ENCODE measurements at places on chromosomes 12 and 14. TPM values are rescaled to one million over a fixed set of nuclear protein-coding genes. Genes with fewer than 3 reads are reported as not detected.

SLC6A12 gene
- 0.07 TPM for polyA plus RNA-seq

MGP gene
- polyA plus RNA-seq = 83.5 TPM

DNA sequence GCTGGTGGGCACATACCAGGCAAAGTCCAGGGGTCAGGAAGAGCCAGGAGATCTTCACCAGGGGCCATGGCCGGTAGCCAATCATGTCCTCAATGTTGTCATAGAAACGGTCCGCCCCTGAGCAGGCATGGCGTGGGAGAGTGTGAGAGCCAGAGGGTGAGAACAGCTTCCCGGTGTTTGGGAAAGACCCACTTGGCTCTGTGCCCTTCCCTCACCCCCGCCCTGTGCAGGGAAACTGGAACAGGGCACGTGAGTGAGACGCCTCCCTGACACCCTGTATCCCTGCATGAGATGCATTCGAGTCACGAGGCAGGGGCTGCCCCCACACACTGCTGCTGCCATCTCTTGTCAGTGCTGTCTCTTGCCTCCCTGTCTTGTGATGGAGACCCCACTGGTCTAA is 20.7 kb downstream of the SLC6A12 start:
- H3K27ac ChIP-seq = no peak overlapping the region
- H3K27me3 ChIP-seq = peaks cover 22% of the 10 kb centered on the region
- H3K36me3 ChIP-seq = no peaks in the 10 kb centered on the region
- H3K4me3 ChIP-seq = no peak overlapping the region

- no peaks in the 10 kb centered on the region for H3K4me1 ChIP-seq
- no peak for DNase-seq
- H3K27me3 ChIP-seq = no peaks in the 10 kb centered on the region
- no peaks in the 10 kb centered on the region for H3K36me3 ChIP-seq
- no peak overlapping the region for H3K27ac ChIP-seq
Observed at GRCh38 chr12:26226122-26226521, 30.7 kb downstream of the SSPN start.

GRCh38 chr12:31736472-31736871 is 7.7 kb upstream of the AMN1 start:
- no peak overlapping the region for H3K4me3 ChIP-seq
- H3K27me3 ChIP-seq = no peaks in the 10 kb centered on the region
- no peak overlapping the region for H3K27ac ChIP-seq
- no peaks in the 10 kb centered on the region for H3K36me3 ChIP-seq

DNA sequence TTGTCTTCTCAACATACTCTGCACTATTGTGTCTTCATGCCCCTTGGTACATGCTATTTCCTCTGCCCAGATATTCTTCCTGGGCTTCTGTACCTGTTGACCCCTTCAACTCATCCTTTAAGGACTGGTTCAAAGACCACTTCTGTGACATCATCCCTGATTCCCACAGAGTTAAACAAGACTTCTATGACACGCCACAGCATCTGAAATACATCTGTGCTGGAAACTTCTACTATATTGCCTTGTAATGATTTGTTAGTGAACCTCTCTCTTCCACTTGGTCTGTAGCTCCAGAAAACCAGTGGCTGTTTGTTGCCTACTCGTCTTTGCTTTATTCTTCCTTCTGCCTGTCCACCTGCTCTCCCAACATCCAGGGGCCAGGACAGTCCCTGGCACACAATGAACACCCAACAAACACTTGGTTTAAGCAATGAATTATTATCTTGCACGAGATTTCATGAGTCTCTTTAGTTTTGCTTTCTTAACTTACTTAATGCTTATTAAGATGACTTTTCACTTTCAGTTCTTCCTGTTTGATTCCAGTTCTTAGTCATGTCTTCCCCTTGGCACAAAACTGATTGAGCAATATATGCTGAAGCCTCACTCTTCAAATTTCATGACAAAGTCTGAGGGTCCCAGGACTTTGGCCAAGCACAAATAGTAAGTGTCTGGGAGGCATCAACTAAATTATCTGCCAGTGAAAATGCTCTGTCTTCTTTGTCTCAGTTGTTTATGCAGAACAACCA is 485.9 kb downstream of the APAF1 start:
- peak overlapping the region; percentile 26 for H3K4me3 ChIP-seq
- no peak for DNase-seq
- H3K4me1 ChIP-seq = no peaks in the 10 kb centered on the region

KRT5 gene
- polyA plus RNA-seq = 0.86 TPM

GRCh38 chr14:99064262-99064954 is 207.6 kb downstream of the BCL11B start:
- H3K4me1 ChIP-seq = no peaks in the 10 kb centered on the region
- H3K36me3 ChIP-seq = no peaks in the 10 kb centered on the region
- no peak overlapping the region for H3K27ac ChIP-seq

DNA sequence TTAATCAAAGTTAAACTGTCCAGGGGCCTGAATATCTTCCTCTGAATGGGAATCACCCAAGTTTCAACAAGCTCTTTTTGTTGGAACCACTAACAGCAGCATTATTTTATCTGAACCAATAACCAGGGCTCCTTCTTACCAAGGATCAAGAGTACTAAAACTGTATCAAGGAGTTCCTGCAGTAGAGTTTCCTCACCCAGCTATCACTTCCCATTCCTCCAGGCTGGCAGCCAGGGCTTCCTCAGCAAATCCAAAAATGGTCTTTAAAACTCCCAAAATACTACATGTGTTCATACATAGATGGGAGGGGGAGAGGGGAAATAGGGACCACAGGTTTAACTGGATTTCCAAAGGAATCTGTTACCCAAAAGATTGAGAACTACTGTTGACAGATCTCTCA is 10.5 kb downstream of the FMNL3 start:
- no peaks in the 10 kb centered on the region for H3K36me3 ChIP-seq
- H3K27me3 ChIP-seq = no peaks in the 10 kb centered on the region
- no peak overlapping the region for H3K4me3 ChIP-seq
- no peak overlapping the region for H3K27ac ChIP-seq
- no peak for DNase-seq

DDX24 gene
- 79.7 TPM for polyA plus RNA-seq

DNA sequence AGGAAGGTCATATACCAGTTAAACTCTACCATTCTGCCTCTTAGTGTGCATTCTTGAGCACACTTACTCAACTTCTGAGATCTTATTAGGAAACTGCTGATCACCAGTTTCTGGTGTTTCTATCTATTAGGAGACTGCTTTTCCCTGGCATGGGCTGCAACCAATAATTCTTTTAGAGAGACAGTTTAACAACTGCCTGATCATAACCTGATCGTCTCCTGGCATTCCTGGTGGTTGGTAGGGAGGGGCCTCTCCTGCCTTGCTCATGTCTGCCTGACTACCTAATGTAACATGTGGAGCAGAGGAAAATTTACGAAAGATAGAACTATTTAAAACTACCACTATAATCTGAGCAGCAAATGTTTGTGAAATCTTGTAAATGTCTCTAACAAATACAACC is 75.3 kb upstream of the MGAT4C start:
- H3K36me3 ChIP-seq = no peaks in the 10 kb centered on the region
- H3K4me1 ChIP-seq = no peaks in the 10 kb centered on the region
- DNase-seq = no peak
- no peak overlapping the region for H3K4me3 ChIP-seq
- no peak overlapping the region for H3K27ac ChIP-seq

GRCh38 chr14:85150166-85150565 is 379.8 kb upstream of the FLRT2 start:
- H3K27me3 ChIP-seq = no peaks in the 10 kb centered on the region
- no peak overlapping the region for H3K27ac ChIP-seq
- no peaks in the 10 kb centered on the region for H3K36me3 ChIP-seq
- no peak for DNase-seq
